Astrocyte of the spinal cord (primary cell): ENCODE measurements at places on chromosomes 13 and 19.

GRCh38 chr13:40517486-40518480, 148.7 kb downstream of the FOXO1 start:
- no peak for DNase-seq

- no peak for DNase-seq
These were observed 39.3 kb downstream of the TM9SF2 start for GRCh38 chr13:99540530-99540929.

GRCh38 chr19:34082289-34083077, 89.8 kb upstream of the LSM14A start:
- no peak for DNase-seq

DNA sequence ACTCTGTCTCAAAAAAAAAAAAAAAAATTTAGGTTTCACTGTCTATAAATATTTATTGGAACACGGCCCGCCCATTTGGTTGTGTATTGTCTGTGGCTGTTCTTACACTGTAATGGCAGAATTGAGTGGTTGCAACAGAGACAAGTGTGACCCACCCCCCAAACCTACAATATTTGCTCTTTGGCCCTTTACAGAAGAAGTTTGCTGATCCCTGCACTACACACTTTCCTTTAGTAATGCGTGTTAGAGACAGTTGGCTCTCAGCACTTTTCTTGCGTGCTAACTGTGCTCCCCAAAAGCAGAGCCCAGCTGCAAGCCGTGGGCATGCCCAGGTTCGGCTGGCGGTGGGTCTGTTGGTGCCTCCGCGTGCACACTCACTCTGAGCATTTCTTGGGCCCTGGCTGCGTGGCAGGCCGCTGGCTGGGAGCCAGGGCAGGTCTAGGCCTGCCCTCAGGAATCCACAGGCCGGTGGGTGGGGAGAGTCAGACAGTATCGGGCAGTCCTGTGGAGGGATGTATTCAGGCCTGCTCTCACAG, 72.6 kb downstream of the SIPA1L3 start:
- no peak for DNase-seq

DNA sequence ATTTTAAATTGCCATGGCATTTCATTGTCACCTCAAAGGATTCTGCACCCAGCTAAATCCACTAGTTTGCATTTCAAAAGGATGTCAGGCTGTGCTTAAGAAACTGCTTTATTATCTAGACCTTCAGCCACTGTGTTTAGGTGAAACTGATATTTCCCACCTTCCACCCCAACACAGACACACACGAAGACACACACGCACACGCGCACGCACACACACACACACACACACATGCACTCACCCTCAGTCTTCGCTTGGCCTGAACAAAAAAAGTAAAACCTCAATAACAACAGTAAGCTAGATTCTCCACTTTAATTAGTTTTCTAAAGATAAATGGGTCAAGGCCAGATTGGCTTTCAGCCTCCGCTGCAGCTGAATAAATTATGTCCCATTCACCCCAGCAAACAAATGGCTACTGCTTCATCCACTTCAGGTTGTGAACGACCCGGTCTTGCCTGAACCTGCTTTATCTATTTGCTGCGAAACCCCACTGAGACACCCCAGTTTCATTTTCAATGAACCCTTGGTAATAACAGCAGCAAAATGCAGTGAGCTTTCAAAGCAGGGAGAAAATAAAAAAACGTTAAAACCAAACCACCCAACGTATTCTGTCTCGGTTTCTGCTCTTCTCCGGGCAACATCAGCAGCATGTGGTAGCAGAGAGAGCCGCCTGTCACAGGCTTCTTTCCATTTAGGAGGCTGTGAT, 166.8 kb downstream of the DCT start:
- no peak for DNase-seq

GRCh38 chr19:1810439-1811160, 1.5 kb downstream of the ATP8B3 start:
- DNase-seq: no peak

GRCh38 chr19:51407511-51408131, 9.8 kb downstream of the SIGLEC10 start:
- no peak for DNase-seq

- no peak for DNase-seq
These were observed 18.8 kb upstream of the WASF3 start for GRCh38 chr13:26538363-26539317.

DNA sequence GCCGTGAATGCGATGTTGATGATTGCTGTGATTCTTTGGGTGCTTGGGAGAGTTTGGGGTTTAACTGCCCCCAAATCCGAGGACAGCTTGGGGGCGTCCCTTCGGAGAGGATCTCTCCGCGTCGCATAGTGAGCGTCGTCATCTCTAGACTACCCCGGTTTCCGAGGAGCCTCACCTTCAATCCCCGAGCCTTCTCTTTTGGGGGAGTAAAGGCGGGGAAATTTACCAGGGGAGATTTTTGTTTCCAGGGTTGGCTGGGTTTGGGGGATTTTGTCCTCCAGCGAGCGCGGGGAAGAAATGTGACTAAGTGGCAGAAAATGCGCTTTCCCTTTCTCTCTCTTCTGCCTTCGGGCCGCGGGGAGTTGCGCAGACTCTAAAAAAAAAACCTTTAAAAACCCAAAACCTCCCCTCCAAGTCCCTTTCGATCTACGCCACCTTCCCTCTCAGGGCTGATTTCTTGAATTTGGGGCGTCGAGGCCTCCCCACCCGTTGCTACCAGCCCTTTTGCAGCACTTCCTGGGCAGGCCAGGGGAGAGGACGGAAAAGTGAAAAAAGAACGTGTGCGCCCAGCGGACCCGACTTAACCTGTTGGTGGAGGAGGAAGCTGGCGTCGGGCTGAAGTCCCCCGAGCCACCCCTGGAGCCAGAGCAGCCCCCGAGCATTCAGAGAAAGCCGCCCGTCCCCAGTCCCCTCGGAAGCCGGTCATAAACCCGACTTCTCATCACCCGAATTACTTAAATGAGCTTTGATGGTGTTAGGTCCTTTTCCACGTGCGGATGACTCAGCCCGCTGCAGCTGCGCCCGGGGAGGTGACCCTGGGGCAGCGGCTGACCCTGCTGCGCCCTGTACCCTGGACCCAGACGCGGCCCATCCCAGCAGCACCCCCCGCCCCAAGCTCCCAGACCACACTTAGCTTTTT, 17.7 kb downstream of the NFIX start:
- DNase-seq: peak; percentile 75

DNA sequence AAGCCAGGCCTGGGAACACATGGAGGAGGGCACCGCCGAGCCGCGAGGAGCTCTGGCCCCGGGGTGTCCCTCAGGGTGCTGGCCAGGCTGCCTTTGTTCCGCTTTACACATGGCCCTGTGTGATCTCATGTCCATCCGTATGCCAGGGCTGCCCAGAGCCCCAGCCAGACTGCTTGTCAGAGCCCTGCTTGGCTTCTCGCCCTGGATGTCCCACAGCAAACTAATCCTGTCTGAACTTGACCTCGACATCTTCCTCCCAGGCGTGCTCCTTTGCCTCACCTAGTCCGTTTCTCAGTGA, 14.3 kb downstream of the BCKDHA start:
- DNase-seq: no peak

DNA sequence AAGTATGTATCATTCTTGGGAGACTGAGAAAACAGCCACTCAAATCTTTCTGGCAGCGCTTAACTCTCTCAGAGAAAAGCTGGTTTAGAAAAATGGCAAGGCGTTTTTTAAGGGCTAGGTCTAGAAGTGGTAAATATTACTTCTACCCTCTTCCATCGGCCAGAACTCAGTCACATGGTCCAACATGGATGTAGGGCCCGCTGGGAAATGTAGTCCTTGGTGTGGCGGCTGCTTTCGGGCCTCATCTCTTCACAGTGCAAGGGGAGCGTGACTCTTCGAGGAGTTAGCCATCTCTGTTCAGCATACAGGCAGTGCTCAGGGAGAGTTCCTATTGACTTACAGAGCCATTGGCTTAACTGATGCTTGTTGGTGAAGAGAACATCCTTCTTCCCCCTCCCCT, 6.3 kb downstream of the VSTM2B start:
- DNase-seq: no peak

DNA sequence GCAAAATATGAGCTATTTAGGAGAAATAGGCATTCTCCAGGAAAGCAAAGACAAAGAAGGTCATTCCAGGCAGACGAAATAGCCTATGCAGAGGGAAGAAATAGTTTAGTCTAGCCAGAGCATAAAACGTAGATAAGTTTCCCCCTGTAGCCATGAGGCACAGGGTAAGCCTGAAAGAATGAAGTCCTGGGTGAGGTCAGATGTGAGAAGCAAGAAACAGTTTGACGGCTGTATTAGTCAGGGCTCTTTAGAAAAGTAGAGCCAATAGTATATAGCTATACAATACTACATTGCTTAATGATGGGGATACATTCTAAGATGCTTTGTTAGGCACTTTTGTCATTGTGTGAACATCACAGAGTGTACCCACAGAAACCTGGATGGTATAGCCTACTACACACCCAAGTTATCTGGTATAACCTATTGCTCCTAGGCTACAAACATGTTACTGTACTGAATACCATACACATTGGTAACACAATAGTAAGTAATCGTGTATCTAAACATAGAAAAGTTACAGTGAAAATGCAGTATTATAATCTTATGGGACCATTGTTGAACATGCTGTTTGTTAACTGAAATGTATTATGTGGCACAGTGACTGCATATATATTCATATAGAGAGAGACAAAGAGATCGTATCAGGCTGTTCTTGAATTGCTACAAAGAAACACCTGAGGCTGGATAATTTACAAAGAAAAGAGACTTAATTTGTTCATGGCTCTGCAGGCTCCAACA, 59.3 kb upstream of the WDFY2 start:
- DNase-seq: no peak

DNA sequence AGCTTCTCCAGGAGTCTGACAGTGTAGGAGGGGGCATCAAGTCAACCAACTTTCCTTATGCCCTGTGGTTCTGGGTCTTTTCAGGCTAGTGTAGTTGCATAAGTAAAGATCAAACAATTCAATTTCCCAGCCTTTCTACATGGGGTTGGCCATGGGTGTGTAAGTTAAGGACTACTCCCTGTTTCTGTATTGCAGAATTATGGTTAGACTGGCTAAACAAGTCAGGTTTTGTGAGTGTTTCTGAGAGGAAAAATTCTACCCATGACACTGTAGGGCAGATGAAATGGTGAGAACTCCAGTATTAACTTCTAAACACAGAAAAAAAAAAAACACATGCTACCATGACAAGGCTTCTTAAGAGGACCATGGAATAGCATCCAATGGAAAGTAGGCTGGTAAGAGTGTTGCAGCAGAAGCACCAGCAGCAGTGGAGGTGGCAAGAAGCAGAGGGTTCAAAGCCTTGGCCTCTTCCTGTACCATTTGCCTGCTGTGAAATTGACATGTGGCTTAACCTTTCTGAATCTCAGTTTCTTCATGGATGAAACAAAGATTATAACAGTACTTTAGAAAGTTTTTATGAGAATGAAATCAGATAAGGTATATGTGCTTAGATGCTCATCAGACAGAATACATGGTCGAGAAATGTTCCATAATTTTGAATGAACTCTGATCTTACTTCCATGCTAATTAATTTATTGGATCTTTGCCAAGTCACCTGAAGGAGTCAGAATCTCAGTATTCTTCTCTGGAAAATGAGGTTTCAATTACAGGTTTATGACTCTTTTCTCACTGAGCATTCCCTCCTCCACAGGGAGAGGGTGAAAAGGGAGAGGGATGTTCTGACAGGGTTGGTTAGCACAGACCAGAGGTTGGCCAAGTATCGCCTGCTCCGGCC, 11.4 kb upstream of the SCEL start:
- no peak for DNase-seq

- DNase-seq: no peak
These were observed 122.6 kb upstream of the GJB6 start for GRCh38 chr13:20354722-20355121.

- DNase-seq: no peak
These were observed 89.0 kb downstream of the CDK8 start for GRCh38 chr13:26342898-26343297.

GRCh38 chr19:6803036-6803404, 30.5 kb downstream of the VAV1 start:
- no peak for DNase-seq

DNA sequence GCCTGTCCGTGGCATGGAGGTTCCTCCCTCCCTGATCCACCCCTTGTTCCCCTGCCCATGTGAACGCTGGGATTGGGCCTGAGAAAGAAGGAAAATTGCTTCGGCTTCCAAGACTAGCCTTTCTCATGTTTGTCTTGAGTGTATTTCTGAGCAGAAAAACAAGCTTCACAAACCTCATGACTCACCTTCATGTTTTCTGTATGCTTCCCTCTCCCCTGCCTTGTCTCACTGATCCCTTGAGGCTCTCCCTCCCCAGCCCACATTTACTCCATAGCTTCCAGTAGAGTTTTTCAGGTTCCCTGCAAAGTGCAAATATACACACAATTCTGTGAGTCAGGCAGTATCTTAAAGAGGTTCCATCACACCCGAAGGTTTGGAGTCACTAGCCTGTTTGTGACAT, 572.4 kb downstream of the UQCRFS1 start:
- no peak for DNase-seq

DNA sequence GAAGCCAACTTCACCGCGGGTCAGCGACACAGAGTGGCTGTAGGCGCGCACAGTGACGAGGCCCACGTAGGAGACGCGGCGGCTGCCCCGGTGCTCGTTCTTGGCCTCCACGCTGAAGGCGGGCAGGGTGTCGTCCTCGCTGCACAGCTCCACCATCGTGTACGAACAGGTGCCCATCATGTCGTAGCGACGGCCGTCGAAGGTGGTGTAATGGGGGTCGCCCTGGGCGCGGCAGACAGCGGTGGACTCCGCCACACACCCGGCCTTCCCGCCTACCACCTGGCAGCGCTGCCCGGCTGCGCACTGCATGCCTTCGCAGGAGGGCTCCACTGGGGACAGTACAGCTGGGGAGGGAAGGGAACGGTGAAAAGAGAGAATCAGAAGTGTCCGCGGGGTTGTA, 10.0 kb downstream of the FCGBP start:
- DNase-seq: no peak

- no peak for DNase-seq
These were observed 41.6 kb upstream of the C1QTNF9 start for GRCh38 chr13:24267801-24268200.

DNA sequence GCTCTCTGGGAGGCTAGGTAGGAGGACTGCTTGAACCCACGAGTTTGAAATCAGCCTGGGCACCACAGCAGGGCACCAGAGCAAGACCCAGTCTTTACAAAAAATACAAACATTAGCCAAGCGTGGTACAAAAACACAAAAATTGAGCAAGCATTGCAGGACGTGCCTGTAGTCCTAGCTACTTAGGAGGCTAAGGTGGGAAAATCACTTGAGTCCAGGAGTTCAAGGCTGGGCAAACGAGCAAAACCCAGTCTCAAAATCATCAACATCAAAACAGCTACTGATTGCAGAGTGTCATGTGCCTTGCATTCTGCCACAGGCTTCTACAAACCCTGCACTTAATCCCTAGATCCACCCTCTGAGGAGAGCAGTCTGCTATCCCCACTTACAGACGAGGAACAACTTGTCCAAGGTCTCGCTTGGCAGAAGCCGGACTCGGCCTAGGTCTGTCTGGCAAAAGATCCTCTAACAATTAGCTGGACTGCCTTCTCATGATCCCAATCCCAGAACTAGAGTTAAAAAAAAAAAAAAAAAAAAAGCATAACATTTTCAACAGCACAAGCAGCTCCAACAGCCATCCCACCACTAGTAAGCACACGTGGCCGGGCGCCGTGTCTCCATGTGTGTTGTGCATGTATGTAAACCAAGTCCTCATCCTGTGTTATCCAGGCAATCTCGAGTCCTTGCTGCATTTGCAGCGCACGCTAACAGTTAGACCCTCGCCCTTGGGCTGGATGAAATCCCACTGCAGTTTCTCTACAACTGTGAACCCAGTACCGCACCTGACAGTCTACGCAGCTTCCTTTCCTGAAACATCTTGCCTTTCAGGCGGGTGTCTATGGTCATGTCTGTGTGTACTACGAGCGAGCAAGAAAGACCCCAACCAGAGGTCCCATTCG, 2.0 kb downstream of the PPP6R1 start:
- DNase-seq: no peak

- no peak for DNase-seq
These were observed 14.7 kb downstream of the CAB39L start for GRCh38 chr13:49429121-49429520.
